SHP77 treated with DMSO at 0.1 percent for 48 hours (cell line): ENCODE measurements at places on chromosomes 6 and 20.

- no peak for DNase-seq
Observed at GRCh38 chr6:42345696-42346416, 105.9 kb downstream of the TRERF1 start.

DNA sequence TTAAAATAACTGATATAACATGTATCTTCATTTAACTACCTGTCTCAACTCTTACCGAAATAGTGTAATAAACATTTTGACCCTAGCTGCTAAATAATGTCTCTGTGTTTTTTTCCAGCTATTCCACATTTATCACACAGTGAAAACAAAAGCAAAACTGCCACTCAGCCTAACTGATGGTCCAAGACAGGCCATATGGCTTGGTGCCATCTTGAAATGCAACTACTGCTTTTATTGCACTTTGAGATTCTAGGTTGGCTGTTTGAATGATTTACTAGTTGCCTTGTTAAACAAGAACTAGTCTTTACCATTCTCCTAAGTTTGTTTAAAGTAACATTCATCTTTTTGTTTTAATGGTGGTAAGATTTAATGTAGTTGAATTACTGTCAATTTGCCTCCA is 739.8 kb downstream of the TFAP2A start:
- no peak for DNase-seq

- DNase-seq, result no peak
Observed at GRCh38 chr6:151757506-151757955, 50.0 kb upstream of the ESR1 start.

GRCh38 chr20:32332614-32333013 is 25.5 kb upstream of the ASXL1 start:
- no peak for DNase-seq
